ENCODE measurements at places on chromosomes 5 and 9.

GRCh38 chr9:106467113-106467864, 395.7 kb upstream of the ZNF462 start:
- no peak for DNase-seq

- no peak for DNase-seq
These were observed at the start of gene BTNL8 for GRCh38 chr5:180898621-180899246. TSS of gene BTNL8 (plus strand) at chr5:180899159. CDS start at chr5:180899311, 152 bp downstream.

- DNase-seq = no peak
These were observed 21.6 kb downstream of the RNF145 start for GRCh38 chr5:159187719-159188118.

DNA sequence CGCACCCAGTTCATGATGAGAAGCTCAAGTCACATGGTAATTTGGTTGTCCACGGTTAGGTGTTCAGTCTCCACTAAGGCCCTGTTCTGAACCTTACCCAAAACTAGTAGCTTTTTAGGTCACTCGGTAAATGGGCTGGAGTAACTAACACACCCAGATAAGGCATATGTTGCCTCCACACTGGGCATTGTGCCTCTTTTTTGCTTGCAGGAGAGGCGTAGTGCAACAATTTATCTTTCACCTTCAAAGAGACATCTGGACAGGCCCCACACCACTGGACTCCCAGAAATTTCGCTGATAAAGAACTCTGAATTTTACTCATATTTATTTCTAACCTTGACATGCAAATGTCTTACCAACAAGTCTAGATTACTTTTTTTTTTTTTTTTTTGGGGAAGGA, 16.8 kb upstream of the PTGES start:
- no peak for DNase-seq

GRCh38 chr5:111997711-111998110, 240.7 kb upstream of the NREP start:
- no peak for DNase-seq

GRCh38 chr5:74131250-74131649, 505.3 kb downstream of the ARHGEF28 start:
- no peak for DNase-seq

DNA sequence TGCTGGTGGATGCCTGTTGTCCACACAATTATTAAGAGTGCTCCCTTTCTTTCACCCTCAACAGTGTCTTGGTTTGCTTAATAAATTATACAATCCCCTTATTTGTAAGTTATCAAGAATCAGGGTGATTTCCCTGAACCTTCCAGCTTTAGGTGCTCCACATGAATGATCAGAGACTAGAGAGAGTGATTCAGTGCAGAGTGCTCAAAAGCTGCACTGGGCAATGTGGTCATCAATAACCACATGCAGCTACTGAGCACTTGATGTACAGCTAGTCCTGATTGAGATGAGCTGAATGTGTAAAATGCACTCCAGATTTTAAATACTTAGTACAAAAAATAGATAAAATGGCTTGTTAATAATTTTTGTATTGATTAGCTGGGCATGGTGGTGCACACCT, 76.8 kb upstream of the TRIO start:
- no peak for DNase-seq

- DNase-seq = no peak
These were observed 94.7 kb downstream of the YTHDC2 start for GRCh38 chr5:113608113-113608596.

GRCh38 chr5:139037732-139038131, 160.4 kb downstream of the SIL1 start:
- DNase-seq = no peak

DNA sequence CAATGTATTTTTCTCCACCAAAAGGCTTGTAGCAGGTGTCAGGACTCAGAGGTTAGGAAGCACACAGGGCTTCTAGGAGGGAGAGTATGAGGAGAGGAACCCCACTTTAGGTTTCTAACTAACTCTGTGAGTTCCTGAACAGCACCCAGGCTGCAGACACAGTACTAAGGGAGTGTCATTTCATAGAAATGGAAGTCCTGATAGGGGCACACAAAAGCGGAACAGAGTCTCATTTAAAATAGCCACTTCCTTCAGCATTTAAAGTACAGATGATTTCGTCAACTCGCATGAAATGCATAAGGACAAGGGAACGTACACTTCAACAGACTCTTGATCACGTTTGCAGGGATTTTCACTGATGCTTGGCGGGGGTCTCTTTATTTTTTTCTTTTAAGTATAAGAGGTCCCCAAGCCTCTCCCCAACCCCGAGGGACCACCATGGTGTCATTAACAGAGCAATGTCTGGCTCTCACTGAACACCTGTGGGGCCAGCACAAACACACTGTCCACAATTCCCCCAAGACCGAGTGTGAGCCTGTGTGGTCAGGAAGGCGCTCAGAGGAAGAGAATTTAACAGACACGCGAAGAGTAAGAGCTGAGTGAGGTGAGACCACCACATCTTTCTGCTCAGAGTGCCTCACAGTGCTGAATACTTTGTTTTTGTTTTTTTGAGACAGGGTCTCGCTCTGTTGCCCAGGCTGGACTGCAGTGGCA, 82.3 kb downstream of the SECISBP2 start:
- no peak for DNase-seq

GRCh38 chr9:114631166-114631565, 20.1 kb downstream of the TMEM268 start:
- no peak for DNase-seq

GRCh38 chr9:23587433-23587832, 238.6 kb downstream of the ELAVL2 start:
- DNase-seq = no peak

DNA sequence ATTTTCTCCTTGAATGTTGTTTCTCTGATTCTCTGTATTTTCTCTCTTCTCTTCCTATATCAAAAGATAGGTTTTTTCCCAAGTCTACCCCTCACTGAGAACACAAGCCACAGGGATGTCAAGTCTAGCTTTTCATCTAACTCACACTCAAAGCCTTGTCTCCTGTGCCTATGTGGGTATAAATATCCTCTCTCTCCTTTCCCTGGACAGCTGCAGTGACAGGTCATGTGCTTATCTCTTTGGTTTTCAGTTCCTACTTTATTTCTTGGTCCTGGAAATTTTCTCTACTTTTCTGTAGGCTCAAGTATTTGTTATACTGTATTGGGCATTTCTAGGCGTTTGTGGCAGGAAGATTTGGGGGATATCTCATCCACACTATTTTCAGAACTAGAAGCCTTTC, 182.4 kb upstream of the MVB12B start:
- DNase-seq = no peak

DNA sequence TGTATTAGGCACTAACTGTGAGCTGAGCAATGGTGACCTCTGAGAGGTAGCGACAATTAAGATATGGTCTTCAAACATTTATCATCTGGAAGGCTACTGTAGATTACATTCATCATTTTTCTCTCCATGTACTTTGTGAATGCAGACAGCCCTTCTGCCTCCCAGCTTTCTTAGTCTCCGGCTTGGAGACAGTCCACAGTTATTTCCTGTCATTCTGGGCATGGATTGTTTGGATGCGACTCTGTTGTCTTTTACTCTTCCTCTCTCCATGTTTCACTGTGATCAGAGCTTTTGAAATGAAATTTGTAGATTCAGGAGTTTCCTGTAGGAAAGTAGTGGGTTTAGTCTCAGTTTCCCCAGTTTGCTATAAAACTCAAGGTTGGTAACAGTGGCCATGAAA, 20.5 kb downstream of the DMRT2 start:
- DNase-seq = no peak

DNA sequence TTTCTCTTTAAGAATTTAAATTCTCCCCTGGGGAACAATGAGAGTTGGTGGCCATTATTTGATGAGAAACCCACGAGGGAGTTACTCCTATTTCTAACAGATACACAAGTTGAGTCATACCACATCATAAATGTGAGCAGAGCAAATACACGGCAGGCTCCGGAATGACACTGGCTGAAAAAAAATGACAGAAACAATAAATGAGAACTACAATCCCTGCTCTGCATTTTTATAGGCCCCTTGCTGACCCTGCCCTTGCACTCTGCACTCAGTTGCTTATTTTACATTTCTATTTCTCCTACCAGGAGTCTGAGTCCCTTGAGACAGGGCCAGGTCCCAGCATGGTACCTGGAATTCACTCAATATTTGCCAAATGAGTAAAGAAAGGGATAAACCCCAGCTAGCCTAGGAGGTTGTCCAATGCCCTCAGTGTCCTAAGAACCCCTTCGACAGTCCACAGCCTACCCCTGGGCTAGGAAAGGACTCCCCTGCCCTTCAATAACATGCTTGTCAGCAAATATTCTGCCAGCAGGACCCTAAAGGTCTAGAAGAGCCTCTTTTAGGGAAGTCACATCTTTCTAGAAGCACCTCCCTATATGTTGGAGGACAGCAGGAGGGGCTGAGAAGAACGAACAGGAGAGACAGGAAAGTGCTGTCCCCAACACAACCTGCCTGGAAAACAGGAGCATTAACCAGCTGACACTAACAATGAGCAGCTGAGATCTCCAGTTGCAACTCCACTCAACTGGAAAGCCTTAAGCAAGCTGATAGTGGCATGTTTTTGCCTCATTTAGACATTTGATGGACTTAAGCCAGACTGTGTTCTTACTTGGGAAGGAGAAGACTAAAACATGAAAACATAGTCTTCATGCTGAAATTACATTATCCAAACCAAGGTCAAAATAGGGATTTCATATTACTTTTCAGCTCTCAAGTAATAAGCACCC, 191.2 kb downstream of the ACTL7B start:
- no peak for DNase-seq

DNA sequence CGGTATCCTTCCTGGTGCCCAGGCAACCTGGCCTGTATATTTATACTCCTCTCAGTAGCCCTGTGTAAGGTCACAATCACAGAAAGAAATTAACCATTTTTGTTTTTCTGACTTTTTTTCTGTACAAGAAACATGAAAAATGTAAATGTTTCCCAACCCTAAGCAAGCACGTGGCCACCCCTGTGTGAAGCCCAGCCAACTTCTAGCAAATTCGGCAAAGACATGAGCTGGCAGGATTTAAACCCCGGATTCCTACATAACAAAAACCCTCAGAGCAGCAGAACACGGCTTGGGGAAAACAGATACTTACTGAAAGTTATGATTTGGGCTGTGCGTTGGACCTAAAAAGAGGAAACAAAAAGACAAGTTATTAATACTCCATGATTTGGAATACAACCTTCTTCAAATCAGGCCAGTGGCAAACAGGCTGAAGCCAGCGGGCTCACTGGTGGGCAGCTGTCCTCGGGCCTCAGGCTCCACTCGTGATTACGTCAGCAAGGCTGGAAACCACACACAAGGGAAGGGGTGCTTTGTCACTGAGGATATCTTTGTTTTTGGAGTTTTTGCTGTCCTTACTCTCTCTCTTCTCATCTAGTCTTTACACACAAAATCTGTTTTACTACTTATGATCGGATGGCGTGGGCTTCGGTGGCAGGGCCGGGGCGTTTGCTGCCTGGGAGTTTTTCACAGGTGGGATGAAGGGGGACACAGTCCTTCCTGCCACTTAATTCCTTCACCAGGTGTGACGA, 194.1 kb downstream of the ROR2 start:
- DNase-seq = no peak

- DNase-seq = no peak
These were observed 672.8 kb downstream of the ACTL7B start for GRCh38 chr9:108182950-108183381.

GRCh38 chr9:95457769-95458168, 59.0 kb downstream of the PTCH1 start:
- no peak for DNase-seq

DNA sequence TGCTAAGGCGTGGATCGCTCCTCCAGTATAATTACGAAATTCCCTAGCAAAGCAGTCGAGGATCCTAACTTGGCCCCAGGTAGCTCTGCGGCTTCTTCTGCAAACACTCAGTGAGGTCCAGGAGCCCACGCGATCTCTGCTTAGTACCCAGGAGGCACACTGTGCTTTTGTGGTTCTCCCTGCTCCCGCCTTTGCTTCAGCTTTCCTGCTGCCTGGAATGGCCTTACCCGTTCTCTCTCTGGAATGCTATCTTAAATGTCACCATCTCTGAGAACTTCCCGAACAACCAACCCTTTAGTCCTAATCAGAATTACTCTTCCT, 639 bp downstream of the INVS start:
- no peak for DNase-seq

GRCh38 chr5:179128976-179129375, 68.8 kb downstream of the ZNF354C start:
- DNase-seq = no peak

DNA sequence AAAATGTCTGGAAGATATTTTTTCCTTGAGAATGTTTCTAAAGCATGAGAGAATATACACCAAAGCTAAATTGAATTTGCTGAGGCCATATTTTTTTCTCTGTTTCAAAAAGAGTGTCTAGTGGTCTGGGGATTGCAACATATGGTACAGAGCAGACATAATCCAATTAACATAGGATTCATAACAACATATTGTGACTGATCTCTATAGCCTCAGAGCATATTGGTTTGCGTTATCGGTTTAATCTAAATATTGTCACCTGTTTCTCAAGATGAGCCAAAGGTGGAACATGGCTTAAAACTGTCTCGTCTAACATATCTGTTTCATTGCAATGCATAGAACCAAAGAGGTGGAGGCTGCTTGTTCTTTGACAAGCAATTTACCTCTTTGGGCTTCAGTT, 3.9 kb downstream of the PPP3R2 start:
- DNase-seq = no peak

DNA sequence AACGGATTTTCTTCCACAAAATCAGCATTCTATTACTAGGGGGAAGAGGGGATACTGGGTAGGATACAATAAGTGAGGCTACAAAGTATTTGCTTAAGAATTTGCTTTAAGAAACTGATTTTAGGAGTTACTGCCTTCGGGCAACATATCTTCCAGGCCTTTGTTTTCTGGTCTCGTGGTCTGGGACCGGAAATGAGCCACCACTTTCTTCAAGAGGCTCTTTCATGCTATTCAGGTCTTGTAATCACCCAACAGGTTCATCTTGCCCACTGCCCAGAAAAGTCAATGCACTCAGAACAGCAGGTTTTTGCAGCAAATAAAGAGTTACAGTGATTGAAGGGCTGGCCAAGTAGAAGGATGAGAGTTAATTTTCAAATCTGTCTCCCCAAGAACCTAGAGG, 6.6 kb upstream of the AOPEP start:
- no peak for DNase-seq

DNA sequence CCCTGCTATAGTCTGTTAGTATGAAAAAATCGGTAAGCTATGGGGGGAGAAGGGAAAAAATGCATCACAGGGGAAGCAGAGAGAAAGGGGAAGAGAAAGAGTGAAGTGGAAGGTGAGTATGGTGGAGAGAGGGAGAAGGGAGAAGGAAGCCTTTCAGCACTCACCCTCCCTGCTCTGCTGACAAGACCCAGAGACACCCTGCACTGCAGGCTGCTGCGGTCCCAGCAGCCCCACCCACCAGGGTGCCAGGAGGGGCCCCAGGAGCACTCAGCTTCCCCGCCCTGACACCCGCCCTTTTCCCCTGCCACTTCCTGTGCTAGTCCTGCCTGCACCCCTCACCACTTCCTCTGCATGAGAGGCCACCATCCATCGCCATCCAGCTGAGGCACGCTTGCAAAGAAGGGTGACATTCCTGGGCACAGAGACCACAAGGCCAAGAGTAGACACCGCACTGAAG, 12.7 kb downstream of the STK10 start:
- DNase-seq = peak; percentile 76

GRCh38 chr5:2746561-2747032, 4.9 kb downstream of the IRX2 start:
- no peak for DNase-seq

Measured in stimulated activated CD8-positive, alpha-beta memory T cell treated with anti-CD3 and anti-CD28 coated beads, Interleukin-15, amount 100 ng/mL, for 1 hour (primary cell).